ELR (cell line): ENCODE measurements at places on chromosomes 1 and 21.

GRCh38 chr1:24384251-24385090 lies 29.1 kb downstream of the STPG1 start:
- DNase-seq: peak; percentile 70

DNA sequence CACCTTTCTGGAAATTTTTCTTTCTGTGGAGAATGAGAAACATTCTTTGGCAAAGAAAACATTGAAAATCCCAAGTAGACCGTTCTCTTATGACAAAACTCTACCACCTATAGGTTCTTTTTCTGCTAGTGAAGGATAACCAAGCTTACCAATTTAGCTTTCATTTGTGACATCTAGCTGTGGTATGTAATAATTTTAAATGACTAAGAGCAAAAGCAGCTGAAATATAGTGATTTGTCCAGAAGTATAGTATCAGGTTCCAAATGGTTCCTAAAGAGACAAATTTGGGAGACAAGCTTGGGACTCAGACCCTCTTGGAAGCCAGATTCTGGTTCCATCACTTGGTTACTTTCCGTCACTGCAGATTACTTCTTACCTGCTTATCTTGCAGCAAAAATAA lies 24.4 kb downstream of the FUBP1 start:
- peak; percentile 59 for DNase-seq

DNA sequence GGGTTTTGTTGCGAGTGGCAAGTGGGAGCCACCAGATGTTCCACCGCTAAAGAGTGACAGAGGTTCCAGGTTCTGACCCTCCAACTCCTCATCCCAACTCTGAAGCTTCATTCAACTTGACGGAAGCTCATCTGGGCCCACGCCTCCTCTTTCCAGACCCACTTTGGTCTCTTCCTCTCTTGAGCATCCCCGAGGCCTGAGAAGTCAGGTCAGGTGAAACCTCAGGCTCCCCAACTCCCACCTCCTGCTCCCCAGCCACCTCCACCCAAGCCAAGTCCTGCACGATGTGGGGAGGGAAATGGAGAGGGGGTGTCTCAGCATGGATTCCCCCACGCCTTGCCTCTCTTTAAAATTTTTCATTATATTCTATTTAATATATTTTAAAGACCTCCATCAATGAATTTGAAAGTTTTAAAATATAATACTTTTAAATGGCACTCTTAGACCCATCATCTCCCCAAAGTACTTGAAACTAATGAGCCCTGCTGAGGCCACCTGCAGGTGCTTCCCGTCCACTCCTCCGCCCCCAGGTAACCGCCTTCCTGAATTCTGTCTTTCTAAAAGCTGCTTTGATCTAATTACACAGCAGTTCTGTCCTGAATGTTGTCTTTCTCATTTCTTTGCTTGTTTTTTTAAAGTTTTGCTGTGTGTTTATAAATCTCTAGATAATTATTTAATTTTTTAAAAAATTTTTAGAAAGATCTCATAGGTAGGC lies 238.1 kb downstream of the KAZN start:
- DNase-seq: no peak

GRCh38 chr1:9689011-9689706 lies 37.6 kb downstream of the PIK3CD start:
- peak; percentile 82 for DNase-seq

GRCh38 chr1:110714374-110714995 lies 39.7 kb upstream of the KCNA3 start:
- DNase-seq: no peak

GRCh38 chr21:38300141-38300578 lies 43.4 kb downstream of the KCNJ15 start:
- DNase-seq: no peak

DNA sequence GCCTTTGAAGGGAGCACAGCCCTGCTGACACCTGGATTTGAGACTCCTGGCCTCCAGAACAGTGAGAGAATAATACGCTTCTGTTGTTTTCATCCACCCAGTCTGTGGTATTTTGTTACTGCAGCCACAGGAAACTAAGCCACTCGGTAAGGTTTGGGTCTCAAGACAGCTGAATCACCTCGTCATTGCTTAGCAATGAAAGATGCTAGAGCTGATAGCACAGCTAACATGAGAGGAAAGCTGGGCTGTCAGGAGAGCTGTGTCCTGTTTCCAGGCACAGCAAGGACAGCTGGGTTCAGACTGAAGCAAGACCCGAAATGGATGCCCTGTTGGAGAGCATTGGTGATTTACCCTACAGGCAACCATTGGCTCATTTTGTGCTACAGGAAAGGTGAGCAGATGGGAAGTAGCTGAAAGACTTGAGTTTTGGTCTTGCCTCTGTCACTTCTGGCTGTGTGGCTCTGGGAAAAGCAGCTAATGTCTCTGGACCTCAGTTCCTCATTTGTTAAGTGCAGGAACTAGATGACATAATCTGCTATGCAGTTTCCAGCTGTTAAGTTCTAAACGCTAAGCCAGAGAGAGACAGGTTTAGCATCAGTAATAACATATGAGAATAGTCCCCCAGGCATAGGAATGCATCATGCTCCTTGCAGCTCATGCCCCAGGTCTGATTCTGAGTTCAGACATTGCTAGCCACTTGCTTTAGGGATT lies 58.0 kb downstream of the CLIC6 start:
- DNase-seq: peak; percentile 79

DNA sequence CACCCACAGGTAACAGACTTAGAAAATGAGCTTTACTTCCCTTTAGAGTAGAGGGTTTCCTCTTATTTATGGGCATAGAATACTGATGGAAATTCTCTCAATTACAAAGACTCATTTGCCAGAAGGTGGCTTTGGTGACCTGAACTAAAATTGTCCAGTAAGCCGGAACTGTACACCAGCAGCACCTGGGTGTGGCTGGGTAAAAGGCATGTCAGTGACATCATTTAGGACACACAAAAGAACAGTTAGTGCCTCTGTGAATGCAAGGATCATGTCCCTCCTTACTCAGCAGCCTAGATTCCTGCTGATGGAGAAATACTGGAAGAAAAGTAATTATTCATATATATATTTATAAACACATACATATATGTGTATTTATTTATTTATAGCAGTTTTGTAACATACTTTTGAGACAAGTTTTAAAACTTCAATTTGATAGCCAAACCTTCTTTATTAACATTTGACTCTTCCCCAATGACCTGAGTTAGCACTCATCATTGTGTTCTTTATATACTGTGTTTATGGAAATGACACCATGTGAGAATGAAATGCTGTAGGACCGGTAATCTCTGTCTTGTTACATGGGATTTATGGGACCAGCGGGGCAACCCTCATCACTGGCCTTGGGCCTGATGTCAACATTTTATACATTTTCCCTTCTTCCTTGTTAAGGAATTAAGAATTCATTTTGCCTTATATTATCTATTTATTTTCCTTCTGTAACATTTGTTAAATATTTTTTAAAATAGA lies 274.4 kb downstream of the BRINP2 start:
- no peak for DNase-seq

DNA sequence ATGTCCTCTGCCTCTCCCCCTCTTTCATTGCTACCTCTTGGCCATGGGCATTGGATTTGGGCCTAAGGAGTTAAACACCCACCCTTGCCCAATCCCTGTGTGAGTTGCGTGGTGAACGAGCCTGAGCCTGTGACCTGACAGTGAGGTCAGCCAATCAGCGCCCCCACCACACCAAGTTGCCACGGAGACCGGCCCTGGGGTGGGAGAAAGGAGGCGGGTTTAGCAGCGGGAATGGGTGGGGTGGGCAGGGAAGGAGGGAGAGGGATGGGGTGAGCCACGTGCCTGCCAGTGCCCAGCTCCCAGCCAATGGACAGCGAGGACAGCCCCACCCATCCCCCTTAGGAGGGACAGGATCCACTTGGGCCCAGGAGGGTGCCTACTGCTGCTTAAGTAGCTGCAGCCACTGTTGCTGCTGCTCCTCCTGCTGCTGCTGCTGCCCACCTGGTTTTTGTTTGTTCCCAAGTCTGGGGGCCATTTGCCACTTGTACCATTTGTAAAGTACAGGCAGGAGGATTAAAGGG lies 9.5 kb downstream of the ZBTB7B start:
- no peak for DNase-seq
